ENCODE measurements at places on chromosomes 12 and 14.
A peak's percentile ranks its signal among the peaks of the same experiment; 100 is the strongest.

- DNase-seq, result no peak
These were observed 438.4 kb upstream of the OR4E1 start for GRCh38 chr14:22112004-22112403.

DNA sequence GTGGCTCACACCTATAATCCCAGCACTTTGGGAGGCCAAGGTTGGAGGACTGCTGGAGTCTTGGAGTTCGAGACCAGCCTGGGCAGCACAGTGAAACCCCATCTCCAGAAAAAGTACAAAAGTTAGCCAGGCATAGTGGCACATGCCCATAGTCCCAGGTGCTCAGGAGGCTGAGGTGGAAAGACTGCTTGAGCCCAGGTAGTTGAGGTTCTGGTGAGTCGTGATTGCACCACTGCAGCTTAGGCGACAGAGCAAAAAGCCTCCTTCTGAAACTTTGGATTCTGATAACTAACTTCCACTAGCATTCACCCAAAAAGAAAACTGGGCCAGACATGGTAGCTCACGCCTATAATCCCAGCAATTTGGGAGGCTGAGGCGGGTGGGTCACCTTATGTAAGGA, 6.6 kb downstream of the BTBD7 start:
- DNase-seq, result no peak

GRCh38 chr12:116284396-116284795, 6.9 kb upstream of the MED13L start:
- DNase-seq, result no peak

DNA sequence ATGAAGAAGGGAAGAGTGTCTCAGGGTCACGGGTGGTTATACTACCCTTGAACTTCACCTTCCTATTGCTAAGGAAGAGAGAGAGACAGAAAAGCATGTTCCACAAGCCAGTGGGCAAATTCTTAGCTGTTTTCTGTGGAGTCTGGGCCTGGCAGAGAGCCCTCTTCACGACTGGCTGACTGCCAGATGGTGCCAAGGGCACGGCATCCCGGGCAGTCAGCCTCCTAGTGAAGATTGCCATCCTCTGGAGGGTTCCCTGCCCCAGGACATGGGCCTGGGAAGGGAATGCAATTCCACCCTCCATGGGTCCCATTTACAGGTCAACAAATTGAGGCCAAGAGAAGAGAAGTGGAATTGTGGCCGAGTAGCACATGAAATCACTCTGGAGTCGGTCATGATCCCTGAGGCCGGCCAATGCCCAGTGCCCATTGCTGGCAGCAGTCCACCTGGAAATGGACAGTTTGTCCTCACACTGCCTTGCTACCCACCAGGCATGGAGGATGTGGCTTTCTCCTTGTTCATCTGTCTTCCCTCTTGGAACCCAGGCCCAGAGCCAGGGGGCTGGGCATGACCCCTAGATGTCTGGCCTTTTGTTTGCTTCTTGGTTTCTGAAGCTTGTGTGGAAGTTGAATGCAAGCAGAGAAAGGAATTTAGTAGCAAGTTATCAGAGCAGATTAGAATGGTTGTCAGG, 9.9 kb downstream of the TUNAR start:
- no peak for DNase-seq

DNA sequence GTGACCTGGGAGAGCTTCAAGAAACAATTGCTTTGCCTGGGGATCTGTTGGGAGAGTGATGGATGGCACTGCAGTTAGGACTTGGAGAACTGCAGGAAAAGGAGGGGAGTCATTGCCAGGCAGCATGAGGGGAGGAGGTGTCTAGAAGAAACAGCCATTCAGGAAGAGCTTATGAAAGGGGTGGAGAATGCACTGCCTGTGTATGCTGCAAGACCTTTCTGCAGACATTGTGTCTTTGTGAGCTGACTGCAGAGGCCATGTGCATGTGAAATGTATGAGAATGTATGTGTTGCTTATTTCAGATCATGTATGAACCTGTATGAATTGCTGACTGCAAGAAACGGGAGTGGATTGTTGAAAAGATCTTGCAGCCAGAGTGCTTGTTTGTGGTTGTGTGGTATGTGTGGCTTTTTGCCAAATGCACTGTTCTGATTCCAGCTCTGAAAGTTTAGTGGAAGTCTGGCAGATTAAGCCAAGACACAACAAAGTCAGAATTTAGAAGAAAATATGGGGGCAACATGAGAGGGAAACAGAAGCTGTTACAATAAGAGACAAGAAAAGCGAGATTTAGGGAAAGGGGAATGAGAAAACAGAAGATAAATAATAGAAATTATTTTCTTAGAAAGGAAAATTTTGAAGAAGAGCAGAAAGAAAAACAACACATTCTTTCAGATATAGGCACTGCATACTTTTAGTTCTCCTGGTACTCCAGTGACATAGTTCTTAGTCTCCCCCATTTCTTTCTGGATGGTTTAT, 9.8 kb upstream of the RIMKLB start:
- DNase-seq, result no peak

DNA sequence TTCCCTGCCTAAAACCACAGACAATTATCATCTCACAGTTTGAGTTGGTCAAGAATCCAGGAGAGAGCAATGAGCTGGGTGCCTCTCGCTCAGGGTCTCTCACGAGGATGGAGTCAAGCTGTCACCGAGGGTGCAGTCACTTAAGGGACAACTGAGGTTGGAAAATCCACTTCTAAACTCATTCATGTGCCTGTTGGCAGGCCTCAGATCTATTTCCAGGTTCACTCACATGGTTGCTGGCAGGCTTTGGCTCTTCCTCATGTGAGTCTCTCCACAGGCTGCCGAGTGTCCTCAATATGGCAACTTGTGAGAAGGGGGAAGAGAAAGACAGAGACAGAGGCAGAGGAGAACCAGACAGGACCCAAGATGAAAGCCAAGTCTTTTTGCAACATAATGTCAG, 10.5 kb upstream of the OR10P1 start:
- no peak for DNase-seq

GRCh38 chr12:27922531-27923139, 49.9 kb downstream of the PTHLH start:
- DNase-seq, result no peak

- no peak for DNase-seq
These were observed 3.7 kb upstream of the CLEC6A start for GRCh38 chr12:8452036-8452435.

- no peak for DNase-seq
These were observed at the start of gene RAB3IP for GRCh38 chr12:69738351-69739286. RAB3IP (plus strand) TSS chr12:69738860; CDS start chr12:69755409, 16,549 bp downstream.

DNA sequence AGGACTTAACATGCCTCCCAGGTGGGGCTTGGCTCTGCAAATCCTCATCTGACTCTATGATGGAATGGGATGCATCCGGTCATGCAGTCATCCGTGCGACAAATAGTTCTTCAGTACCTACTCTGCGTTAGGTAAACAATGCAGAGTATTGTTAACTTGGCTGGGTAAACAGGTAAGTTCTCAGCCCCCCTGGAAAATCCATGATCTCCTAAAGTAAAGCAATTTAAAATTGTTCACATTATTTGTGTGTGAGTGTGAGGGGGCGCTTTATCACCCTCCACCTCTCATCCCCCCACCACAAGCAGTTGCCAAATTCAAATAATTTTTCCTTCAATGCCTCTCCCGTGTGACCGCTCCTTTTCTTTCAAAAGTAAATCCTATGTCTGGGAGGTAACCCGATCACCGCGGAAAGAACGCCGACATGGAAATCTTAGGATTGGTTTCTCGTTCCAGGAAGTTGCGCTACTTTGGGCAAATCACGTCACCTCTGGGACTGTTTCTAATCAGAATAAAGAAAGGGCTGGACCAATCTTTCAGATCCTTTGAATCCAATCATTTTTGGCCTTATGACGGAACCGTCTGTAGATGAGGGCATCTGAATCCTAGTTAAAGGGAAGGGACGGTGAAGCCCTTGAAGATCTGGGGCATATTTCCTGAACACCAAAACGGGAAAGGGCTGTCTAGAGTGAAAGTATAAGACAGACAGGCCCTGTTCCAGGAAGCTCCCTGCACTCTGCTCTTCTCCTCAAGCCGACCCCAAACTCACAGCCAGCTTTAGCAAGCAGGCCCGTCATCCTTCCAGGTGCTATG, 44.0 kb upstream of the SINHCAF start:
- DNase-seq, result no peak

GRCh38 chr14:56821177-56821576, 10.9 kb upstream of the OTX2 start:
- no peak for DNase-seq

DNA sequence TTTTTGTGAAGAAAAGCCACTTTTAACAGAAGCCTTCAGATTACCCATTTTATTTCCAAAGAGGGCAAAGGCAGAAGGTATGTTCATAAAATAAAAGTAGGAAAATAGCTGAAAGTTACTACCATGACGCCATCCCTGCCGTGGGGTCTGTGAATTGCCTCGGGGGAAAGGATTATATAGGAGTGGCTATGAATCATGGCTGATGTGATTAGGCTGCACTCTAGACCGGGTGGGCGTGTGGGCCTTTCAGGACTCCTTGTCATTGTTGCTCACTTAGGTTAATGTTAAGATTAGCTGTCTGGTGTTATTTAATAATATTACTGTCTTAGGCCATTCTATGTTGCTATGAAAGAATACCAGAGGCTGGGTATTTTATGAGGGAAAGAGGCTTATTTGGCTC, 195.5 kb downstream of the EGLN3 start:
- no peak for DNase-seq

- peak; percentile 62 for DNase-seq
These were observed 138.1 kb upstream of the C14orf180 start for GRCh38 chr14:104441275-104442106.

GRCh38 chr14:32019276-32019675, 57.8 kb upstream of the ARHGAP5 start:
- DNase-seq, result no peak

DNA sequence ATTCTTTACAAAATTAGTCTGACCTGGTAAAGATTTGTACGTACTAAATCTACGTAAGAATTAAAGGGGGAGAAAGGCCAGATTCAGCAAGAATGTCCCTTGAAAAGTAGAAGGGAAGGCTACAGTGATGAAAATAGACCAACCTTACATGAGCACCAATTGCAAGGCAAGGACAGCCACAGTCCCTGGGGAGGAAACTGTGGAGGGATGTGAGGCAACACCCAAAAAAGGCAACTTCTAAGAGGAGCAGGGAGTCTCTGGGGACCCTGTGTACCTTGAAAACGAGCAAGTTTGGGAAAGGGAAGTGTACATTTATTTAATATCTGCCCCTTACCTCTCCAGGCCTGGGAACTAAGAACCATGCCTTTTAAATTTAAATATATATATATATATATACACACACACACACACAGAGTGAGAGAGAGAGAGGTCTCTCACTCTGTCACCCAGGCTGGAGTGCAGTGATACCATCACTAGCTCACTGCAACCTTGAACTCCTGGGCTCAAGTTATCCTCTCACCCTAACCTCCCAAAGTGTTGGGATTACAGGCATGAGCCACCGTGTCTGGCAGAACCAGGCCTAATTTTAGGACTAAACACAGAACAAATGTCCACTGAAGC, 56.4 kb downstream of the TMCC3 start:
- no peak for DNase-seq

DNA sequence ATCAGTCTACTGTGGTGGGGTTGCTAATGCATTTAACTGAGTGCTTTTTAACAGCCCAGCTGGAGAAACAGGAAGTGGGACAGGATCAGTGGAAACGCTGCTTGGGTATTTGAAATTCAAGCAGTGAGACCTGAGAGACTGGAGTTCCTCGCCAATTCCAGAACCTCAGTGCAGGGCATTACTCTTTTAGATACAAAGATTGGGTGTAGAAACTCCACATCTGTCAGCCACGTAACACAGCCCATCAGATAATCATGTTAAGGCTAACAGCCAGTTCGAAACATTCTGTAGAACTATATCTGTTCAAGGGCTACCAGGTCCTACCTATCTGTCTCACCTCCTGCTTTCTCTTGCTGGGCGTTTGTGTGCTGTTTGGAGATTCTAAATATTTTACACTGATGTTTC, 45.5 kb downstream of the RAD52 start:
- DNase-seq, result no peak

GRCh38 chr12:26940516-26941214, 2.4 kb downstream of the FGFR1OP2 start:
- DNase-seq, result no peak

- DNase-seq, result no peak
These were observed 251.4 kb upstream of the ATXN7L3B start for GRCh38 chr12:74286254-74286653.

DNA sequence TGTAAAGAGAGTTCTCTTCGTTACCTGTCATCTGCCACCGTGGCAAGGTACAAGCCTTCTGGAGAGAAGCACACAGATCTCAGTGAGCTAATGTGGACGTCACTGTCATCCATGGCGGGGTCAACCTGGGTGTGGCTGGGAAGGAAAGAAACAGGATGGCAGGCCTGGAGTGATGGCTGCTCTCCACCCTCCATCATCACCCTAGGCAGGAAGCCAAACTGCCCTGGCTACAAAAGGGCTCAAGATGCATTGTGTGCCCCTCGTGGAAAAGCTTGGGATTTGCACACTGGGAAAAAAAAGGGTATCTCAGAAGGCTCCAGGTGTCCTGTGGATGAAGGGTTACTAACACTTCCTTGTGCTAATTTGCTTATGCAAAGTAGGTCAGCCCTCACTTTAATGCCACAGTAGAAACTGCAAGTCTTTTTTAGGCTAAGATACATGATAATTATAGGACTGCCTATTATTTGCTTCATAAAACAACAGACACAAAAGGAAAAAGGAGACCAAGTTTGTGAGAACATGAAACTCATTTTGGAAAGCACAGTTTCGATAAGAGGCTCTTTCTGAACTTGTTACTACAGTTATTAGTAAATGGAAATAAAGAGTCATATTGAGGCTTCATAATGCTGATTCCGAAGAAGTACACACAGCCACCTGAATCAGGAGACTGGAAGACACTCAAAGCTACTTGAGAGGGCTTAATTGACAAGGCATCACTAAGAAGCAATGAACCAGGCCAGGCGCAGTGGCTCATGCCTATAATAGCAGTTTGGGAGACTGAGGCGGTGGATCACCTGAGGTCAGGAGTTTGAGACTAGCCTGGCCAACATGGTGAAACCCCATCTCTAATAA, 18.9 kb downstream of the RFC5 start:
- no peak for DNase-seq

DNA sequence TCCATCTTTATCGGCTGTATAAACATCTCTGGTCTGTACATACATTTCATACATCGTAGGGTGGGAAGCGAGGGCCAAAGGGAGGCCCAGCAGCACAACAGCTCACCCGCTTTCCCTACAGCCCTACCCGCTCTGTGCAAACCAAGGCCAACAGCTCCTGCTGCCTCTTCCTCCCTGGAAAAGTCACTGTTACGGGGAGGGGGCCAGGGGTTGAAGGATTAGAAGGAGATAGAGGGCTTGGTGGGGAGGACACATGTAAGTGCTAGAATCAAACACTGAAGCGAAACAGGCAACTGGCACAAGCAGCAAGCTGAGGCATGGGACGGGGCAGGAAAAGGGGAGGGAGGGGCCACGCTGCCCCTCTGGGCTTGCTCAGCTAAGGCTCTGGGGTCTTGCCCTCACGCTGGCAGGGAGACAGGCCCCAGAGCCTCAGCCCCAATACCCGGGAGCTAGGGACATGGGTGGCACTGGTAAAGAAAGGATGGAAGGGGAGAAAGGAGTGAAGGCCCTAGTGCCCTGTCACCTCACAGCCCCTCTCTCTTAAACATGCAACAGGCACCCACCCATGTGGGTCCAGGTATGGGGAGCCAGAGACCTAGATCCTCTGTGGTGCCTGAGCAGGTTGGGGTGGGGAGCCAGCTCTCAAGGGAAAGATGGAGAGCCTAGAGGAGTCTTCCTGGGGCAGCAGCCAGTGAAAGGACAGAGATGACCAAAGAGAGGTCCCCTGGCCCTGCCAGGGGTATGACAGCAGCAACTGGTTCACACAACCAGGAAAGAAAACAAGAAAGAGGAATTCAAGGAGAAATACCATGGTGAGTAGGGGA, 14.4 kb downstream of the SPRYD3 start:
- DNase-seq, result peak; percentile 92

GRCh38 chr14:89240414-89240813, 176.6 kb downstream of the FOXN3 start:
- no peak for DNase-seq

Measured in vagina (tissue), 2 donors.